ENCODE measurements at places on chromosomes 3 and 15.

DNA sequence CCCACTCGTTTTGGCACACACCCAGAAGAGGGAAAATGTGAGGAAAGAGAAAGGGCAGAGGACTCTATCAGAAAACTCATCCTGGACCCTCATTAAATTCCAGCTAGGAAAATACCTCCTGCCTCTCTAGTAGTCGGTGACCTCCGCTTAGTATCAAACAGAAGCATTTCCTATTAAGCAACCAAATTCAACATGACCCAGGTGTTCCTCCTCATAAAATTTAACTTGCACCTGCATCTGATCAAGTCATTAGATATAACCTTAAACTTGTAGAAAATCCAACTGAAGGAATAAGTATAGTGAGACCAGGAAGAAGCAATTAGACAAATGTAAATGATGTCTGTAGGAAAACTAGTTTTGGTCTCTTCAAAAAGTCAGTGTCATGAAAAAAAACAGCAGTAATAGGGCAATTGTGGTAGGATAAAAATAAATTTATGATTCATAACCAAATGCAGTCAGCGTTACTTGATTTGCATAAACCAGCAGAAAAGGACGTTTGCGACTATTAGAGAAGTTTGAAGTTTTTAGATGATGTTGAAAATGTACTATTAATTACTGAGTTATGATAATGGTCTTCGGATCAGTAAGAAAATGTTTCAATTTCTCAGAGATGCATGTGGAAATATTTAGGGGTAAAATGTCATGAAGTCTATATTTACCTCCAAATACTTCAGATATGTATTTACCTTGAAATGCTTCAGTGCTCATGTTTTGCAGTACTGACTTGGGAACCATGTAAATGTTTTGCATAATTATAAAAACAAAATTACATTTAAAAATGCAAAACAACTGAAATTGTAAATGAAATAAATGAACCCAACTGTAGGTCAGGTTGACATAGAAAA lies 44.6 kb downstream of the LDHAL6B start:
- DNase-seq = no peak

DNA sequence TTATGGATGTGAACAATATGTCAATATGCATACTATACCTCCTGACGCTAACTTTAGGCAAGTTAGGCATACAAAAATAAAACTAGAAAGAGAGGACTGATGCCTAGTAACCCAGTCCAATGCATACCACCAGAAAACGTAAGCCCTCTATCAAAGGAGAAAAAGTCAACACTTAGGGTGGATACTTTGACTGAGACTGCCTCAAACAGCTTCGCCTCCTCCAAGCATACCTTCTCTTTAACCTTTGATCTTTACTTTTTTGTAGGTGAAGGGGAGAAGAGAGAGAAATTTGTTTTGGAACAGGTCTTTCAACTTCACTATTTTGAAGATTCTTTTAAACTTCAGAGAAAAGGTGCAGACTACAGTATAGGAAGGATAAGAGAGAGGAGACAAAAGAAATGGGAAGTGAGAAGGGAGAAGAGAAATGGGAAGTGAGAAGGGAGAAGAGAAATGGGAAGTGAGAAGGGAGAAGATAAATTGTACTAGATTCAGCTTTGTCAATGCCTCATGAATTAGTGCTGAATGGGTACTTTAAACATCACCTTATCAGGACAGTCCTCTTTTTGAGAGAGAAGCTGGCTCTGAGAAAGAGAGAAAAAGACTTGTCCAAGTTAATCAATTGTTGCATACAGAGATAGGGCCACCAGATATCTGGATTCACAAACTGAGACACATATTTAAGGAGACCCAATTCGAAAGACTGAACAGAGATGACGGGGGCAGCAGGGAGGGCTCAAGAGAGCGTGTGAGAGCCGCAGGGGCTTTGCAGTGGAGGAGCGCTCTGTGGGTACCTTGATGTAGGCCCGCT lies 1.0 kb downstream of the P3H2 start:
- DNase-seq = no peak

DNA sequence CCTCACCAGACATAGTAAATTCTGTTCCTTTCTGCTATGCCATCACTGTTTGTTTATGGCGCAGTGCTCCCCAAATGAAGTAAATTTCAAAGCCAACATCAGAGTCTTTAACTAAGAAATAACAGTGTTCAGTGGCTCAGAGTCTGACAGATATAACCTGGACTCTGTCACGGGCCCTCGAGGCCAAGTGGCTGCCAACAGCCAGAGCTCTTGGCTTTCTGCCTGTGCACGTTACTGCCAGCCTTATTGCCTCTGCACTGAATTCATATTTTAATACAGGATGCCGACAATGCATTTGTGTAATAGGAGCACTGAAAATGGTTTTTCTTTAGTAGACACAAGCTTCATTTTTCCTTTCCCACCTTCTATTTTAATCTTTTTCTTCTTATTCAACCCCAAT lies 219.9 kb downstream of the NLGN1 start:
- peak; percentile 76 for DNase-seq

GRCh38 chr3:55442861-55443260 lies 44.2 kb downstream of the WNT5A start:
- no peak for DNase-seq

GRCh38 chr3:111260878-111261277 lies 189.3 kb downstream of the NECTIN3 start:
- no peak for DNase-seq

DNA sequence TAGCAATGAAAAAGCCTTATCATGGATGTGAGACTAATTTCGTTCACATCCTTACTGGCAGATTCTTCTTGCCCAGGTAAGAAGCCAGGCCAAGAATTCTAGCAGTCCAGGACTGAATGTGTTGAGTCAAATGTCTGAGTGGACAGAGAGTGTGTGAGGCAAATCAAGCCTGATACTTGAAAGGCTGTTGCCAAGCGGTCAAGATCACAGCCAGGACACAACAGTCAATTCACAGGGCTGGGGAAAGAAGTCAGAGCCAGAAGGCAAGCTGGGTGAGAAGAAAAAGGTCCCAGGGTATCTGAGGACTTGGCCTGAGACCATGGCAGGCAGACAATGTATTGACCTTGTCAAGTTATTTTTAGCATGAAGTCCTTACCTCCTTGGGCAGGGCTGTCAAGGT lies 301.3 kb downstream of the ZNF385D start:
- no peak for DNase-seq

DNA sequence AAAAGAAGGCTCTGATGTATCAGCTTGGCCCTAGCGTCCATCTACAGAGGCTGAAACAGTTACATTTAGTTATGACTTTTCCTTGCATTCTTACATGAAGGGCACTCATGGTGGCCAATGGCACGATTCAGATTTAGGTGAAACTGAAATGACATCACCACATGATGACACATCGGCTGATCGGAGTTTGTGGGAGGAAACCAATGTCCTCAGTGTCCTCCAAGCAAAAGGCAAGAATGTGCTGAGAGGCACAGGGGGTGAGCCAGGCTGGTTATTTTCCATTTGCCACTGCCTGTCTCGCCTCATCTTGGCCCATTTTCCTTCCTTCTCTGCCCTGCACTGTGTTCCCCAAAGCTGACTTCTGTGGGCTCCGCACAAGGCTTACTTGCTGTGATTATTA lies 34.4 kb downstream of the TARS3 start:
- DNase-seq = no peak
